Fibroblast of skin of left quadriceps (primary cell): ENCODE measurements at places on chromosomes 5 and 9.

DNA sequence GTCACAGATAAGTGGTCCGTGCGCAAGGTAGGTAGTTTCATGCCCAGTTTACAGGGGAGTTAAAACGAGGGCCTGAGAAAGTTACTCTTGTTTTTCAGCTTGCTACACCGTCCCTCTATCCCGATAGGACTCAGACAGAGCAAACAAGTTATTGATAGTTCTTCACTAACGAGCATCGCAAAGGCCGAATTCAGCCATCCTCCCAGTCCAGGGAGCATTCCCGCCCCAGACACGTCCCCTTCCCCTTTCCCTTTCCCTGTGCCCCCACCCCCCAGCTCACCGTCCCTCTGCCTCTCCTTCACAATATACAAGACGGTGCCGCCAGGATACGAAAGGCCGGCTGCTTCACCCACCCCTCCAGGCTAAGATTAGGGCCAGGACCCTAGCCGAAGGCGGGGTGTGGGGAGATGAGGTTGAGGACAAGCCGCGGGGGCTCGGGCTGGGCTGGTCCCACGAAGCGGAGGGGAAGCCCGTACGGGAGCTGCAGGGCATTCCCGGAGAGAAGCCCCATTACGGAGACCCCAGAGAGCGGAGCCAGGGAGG lies 599 bp downstream of the KIAA1191 start:
- DNase-seq, result no peak

GRCh38 chr9:40884072-40884901 lies 244.2 kb downstream of the FOXD4L6 start:
- DNase-seq, result no peak

- DNase-seq, result peak; percentile 45
These were observed 38.3 kb downstream of the PIK3R1 start for GRCh38 chr5:68253624-68254585.

DNA sequence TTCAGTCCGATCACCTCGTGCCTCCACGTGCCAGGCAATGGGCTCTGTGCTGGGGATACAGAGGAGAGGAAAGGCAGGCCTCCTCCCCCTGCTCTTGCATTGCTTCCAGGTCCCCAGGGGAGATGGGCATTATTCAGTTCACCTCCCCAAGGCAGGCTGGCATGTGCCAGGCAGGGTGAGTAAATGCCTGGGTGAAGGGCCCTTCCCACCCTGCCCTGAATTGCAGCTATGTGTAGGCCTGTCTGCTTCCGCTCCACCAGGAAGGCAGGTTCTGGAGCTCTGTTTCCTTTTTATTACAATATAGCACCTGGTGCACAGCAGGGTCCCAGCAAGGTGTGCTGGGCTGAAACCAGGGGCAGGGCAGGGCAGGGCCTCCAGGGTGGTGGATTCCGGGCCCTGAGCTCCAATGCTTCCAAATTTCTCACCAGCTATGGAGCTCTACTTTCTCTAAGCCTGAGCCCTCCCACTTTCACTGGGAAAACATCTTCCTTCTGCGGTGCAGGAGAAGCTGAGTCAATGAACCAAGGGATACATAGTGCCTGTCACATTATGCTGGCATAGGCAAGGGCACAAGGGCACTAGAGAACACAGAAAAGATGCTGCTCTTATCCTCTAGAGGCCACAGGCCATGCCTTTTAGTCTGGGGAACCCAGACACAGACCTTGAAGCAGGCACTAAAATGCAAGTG lies 42.0 kb downstream of the SHB start:
- DNase-seq, result no peak

DNA sequence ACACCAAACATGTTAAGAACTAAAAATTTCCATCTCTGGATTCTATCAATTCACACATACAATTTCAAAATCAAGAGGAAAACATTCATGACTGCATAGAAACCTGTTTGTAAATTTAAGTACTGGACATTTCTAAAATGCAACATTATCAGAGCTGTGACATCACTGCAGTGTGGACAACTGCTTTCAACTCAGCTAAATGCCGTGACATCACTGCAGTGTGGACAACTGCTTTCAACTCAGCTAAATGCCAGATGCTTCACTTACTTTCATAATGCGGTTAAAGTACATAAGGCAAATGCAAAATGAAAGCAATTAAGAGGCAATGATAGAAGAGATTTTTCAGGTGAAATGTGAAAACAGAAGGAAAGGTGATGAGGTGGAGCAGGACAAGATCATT lies 161.5 kb downstream of the ARL15 start:
- no peak for DNase-seq

DNA sequence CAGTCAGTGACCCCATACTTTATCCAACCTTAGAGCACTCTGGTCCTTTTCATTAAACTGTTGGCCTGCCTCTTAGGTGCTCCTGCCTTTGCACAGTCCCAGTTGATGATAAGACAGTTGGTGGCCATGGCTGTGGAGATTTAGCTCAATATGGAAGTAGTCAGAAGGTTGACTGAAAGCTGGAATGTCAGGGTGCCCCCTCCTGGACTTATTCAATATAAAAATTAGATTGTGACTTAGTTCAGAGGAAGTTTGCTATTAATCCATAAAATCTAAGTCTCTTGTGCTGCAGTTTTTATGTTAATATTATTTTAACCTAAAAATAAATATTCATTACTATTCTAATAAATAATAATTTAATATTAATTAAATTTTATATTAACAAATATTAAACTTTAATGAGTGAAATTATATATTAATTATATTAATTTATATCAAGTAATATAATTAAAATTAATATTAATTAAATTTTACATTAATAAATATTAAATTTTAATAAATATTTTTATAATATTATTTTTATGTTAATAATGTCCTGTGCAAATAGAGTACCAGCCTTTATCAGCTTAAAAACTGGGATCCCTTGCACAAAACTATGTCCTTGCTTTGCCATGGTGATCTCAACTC lies 77.7 kb upstream of the ADAMTSL1 start:
- no peak for DNase-seq

DNA sequence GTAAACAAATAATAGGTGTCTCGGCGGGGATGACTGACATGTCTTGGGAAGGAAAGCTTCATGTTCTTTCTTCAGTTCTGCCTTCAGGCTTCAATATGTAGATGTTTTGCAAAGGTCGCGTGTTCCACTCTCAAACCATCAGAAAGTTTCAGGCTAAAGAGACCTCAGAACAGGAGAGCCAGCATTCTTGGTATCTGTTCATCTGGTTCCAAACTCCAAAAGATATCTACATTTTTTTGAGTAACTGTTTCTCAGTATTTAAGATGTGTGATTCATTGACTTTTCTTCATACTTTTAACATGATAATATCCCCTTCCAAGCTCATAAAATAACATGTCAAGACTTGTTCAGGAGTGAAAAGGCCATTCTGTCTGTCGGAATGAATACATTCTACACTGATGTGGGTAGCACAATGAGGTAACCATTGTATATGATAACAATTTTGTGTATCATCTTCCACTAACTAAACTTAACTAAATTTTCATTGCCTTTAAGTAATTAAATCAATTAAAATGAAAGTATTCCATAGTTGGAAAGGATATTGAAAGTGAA lies 183.6 kb downstream of the CFAP90 start:
- DNase-seq, result no peak

DNA sequence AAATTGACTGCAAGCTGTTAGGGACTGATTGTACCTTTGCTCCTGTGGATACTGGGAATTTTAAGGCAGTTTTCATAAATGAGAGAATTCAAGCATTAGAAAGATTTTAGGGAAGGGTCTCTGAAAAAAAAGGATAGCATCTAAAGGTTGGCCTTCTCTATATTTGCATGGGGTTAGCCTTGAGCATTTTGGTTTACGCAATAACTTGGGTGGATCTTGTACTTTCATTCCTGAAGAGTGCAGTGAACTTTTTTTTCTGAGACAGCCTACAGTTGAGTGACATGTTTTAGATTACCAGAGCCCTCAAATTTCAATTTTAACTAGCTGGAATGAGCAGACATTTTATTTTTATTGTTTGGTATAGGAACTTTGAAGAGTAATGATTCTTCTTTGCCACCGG lies 91.6 kb upstream of the NR3C1 start:
- DNase-seq, result no peak
